ENCODE measurements at places on chromosomes 12 and 14.

- DNase-seq, result peak; percentile 98
These were observed 39.9 kb downstream of the LTBP2 start for GRCh38 chr14:74571901-74572725.

DNA sequence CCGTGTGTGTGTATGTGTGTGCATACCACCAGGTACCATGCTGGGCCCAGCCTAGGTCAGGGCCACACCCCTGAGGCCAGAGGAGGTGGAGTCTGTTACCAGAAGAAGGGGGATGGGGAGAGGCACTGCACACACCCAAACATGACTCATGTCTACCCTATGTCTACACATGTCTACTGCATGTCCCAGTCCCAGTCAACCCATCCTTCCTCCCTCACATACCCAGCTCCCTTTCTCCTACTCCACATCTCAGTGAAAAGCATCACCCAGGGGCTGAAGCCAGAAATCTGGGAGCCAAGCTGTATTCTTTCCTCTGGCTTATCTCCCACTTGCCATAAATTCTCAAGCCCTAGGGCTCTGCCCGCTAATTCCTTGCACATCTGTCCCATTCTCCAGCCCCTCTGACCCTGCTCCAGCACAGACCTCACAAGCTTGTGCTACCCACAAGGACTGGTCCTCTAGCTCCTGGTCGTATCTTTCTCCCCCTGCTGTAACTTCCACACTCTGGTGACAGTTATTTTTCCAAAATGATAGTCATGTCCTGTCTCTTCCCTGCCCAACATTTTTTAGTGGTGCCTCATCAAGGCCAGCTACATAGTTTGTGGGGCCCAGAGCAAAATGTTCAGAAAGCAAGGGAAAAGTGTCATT lies 18.0 kb upstream of the APPL2 start:
- no peak for DNase-seq

GRCh38 chr12:12022306-12022936 lies 48.3 kb upstream of the BCL2L14 start:
- DNase-seq, result peak; percentile 74

GRCh38 chr14:99035712-99036610 lies 236.0 kb downstream of the BCL11B start:
- DNase-seq, result peak; percentile 14

DNA sequence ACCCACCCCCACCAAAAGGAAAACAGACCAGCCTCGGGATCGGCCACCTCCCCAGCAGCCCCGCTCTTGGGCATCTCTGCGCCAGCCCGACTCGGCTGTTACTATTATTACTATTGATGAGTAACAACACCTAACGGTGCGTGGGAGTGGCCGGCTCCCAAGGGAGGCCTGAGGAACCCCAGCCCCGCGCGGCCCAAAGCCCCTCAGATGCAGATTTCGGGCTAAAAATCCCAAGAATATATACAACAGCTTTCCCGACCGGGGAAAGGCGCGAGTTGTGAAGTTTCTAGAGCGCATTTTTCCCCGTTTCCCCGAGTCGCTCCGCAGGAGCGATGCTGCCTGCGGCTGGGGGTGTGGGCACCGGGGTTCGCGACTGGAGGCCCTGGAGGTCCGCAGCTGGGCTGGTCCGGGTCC lies 565 bp downstream of the NT5DC3 start:
- no peak for DNase-seq

DNA sequence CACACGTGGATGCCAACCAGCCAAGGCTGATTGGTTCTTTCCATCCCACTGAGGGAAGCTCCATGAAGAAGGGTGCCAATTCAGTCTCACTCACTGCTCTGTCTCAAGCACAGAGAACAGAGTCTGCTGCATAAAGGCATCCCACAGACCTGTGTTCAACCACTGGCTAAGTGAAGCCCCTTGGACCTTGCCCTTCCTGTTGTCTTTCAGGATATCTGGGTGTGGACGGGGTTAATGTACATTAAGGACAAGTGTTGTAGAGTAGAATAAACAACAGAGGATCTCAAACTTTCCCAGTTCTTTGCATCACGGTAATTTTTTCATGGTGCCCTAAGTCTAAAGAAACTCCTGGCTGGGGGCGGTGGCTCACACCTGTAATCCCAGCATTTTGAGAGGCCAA lies 33.1 kb upstream of the GPATCH2L start:
- DNase-seq, result no peak

- no peak for DNase-seq
These were observed 77.1 kb upstream of the ANKS1B start for GRCh38 chr12:100061814-100062213.

- no peak for DNase-seq
These were observed 22.1 kb upstream of the NAP1L1 start for GRCh38 chr12:76106631-76107030.

DNA sequence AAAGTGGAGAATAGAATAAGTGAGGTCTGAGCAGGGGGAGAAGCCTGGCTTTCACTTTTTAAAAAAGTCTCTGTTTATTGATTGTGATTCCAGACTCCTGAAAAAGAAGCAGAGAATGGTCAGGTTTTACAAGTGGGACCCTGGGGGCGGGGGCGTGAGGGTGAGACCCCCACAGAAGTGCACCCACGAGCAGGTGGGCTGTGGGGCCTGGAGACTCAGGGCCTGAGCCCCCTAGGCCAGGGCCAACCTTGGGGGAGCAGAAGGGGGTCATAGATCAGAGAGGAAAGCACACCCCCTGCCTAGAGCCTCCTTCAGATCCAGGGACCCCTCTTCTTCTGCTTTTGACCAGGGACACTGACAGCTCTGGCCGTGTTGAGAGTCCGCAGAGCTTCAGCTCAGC lies 180.3 kb downstream of the ADGRD1 start:
- no peak for DNase-seq

DNA sequence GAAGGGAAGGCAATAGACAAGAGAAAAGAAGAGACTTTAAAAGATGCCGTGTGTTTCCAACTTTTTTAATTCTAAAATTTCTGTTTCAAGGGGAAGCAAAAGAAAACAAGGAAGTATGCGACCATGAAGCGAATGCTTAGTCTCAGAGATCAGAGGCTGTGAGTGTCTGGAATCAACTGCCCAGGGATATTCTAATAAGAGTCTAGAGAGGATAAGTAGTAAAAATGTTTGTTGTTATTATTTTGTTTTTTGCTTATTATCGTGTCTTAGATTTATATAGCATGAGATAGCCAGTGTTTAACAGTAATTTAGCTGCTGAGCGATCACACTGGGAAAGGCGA lies 421 bp downstream of the FCF1 start:
- no peak for DNase-seq

DNA sequence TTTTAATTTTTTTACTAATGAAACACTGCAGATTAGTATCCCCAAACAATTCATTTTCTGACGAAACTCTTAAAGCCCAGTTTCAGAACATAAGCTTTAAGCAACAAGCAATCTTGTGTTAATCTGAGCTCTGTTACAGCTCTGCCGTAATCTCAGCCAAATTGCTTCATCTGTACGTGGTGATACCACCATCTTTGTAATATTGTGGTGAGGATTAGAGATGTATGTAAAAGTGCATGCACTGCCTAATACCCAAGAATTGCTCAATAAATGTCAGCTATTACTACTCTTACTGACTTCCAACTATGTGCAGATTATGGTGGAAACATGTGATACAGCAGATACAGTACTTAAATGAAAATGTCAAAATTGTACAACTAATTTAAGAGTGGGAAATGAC lies 1.8 kb downstream of the AKAP5 start:
- peak; percentile 79 for DNase-seq

DNA sequence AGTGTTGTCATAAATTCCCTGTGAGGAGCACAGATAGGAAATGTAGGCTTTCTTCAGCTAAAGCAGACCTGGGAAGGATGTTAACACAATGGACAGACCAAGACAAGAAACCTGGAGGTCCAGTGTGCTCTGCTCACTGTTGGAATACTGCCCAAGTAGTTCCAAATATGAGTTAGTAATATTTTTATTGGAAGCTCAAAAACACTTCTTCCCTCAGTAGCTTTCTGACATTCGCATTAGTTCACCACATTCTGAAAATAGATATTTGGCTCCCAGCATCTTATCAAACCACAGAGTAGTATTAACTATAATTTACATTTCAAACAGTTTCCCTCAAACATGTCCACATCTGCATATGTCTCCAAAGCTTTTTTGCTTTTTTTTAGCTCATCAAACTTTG lies 74.8 kb upstream of the PYGL start:
- no peak for DNase-seq

DNA sequence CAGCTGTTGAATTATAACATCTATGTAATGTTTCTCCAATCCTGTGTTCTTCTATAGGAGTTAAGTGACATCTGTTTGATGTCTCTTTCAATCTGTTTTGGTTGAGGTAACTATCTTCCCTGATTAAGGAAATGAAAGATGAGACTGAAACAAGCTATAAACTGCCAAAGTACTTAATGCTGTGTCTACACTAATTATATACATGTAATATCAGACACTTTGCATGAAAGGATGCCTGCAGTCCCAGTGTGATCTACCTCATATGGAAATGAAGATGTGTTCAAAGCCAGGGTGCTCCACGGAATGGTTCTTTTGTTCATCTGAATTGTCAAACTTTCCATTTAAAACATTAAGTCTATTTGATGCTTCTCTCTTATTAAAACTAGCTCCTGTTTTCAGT lies 958.3 kb downstream of the GALC start:
- no peak for DNase-seq

- no peak for DNase-seq
These were observed 8.0 kb downstream of the IFT43 start for GRCh38 chr14:75993567-75994041.

DNA sequence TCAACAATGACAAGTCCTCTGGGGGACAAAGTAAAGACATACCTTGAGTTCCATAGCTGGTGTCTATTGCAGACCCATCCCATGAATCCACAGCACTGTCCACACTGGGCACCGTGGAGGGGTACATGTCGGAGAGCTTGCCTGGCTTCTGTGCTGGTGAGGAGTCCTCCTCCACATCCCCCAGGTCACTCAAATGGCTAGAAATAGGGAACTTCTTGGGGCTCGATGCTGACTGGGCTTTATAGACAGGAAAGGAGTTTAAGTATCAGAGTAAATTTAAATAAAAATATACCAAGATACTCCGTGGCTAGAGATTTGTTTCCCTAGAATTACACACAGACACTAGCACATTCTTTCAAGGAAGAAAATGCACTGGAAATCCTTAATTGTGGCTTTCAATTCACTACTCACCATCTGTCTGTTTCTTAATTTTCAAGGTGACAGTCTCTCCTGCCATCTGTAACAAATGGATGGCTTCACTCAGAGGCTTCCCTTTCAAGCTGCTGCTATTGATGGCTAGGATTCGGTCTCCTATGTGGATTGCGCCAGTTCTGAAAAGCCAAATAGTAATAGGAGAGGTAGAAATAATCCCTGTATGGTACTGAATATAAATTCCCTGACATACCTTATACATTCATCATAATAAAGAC lies 90.1 kb downstream of the HELB start:
- DNase-seq, result no peak

GRCh38 chr12:7832059-7832696 lies 40.5 kb downstream of the SLC2A14 start:
- DNase-seq, result peak; percentile 73

DNA sequence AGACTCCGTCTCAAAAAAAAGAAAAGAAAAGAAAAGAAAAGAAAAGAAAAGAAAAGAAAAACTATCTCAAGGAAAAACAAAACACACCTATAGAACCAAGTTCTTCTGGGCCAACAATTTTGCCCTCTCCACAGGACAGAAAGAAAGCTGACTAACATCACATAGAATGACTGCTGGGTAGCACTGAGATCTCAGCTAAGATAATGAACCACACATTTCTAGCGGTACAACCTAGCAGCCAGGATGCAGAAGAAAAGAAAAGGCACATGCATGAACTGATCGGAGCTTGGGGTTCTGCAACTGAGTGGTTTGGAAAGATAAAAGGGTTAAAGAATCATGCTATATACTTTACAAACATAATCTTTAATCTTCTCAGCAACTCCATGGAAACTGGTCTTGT lies 19.5 kb downstream of the TMED10 start:
- no peak for DNase-seq

- no peak for DNase-seq
These were observed 214.5 kb upstream of the DDHD1 start for GRCh38 chr14:53367644-53368026.

DNA sequence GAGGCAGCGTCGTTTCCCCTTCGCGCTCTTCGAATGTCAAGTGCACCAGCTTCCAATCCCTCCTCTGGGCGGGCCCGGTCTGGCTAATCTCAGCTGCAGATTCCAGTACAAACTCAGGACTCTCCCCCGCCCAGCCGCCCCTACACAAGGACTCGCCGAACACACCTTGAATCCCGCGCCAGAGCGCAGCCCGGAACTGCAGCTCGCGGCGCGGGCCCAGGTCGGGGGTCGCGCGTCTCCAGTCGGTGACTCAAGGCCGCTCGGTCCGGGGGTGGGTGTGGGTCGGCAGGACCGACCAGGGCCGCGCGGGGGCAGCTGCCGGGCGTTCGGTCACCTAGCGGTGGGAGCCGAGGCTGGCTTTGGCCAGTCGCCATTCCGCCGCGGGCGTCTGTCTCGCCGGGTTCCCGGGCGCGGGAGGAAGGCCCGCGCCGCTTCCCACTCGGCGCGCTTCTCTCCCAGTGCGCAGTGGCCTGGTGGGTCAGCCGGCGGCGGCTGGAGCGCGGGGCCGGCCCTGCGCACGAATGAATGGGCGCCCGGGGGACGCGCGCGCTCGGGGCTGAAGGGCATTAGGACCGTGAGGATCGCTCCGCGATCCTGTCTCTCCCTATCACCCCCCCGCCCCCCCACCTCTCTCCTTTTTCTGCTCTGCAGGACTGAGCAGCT lies at the start of gene GALNT16:
GALNT16 (plus strand) TSS at position 632 of the 663 bp plus-strand sequence. CDS start 133 bp downstream, outside the sequence.
- DNase-seq, result no peak

DNA sequence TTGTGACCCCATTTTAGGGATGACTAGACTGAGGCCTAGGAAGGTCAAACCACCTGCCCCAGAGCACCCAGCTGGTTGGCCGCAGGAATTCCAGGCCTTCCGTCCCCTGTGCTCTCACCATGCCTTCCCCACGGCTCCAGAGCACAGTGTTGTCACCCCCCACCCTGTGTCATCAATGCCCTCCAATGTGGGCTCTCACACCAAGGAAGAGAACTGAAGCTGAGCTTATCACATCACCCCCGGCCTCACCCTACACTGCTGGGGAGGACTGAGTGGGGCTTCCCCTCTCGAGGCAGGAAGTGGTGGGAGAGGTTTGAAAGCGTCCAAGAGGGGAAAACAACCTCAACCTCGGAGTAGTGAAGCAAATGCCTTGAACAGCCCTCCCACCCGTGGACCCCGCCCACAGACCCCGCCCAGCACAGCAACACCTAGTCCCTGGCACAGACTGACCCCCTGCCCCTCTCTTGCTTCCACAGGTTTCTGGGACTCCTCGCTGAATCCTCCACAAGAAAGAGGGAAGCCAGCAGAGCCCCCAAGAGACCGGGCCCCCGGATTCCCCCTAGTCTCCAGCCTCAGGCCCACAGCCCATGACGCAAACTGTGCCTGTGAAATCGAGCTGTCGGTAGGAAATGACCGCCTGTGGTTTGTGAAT lies 97.2 kb downstream of the LGMN start:
- DNase-seq, result peak; percentile 97

- DNase-seq, result no peak
These were observed 33.7 kb upstream of the GNPNAT1 start for GRCh38 chr14:52825085-52825484.

DNA sequence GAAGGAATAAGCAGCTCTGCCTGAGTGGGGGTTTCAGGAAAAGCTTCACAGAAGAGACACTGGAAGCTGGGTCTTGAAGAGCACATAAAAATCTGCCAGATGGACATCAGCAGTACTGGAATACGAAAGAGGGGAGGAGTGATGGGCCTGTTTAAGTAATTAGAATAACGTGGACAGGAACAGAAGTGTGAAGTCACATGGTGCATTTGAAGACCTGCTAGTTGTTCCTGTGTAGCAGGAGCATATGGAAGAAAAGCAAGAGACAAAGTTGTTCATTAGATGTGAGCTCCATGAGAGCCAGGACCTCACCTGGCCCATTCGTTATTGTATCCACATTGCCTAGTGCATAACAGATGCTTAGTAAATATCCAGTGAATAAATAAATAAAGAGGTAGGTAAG lies 69.3 kb upstream of the VSX2 start:
- no peak for DNase-seq
